Lung (tissue), 17 donors: ENCODE measurements at places on chromosomes 7 and 10. TPM values are rescaled to one million over a fixed set of nuclear protein-coding genes. Genes with fewer than 3 reads are reported as not detected.

ADARB2 gene
- 1.3 TPM for total RNA-seq

ADRA2A gene
- total RNA-seq, result 9.8 TPM

KEL gene
- total RNA-seq, result 8.3 TPM

GRCh38 chr10:120460776-120461175 is 3.7 kb downstream of the PLPP4 start:
- peaks cover 8% of the 10 kb centered on the region for H3K4me1 ChIP-seq
- H3K4me3 ChIP-seq, result no peak overlapping the region
- no peak overlapping the region for H3K27ac ChIP-seq
- peaks cover 38% of the 10 kb centered on the region for H3K27me3 ChIP-seq

- H3K4me1 ChIP-seq, result no peaks in the 10 kb centered on the region
- no peak overlapping the region for H3K4me3 ChIP-seq
- DNase-seq, result no peak
- H3K27ac ChIP-seq, result no peak overlapping the region
- H3K36me3 ChIP-seq, result no peaks in the 10 kb centered on the region
Observed at GRCh38 chr10:117226813-117227451, 14.0 kb upstream of the SLC18A2 start.
